Forelimb muscle (tissue), 1 donor: ENCODE measurements at places on chromosomes 16 and 17.

- DNase-seq, result no peak
Observed at GRCh38 chr17:83199500-83200201, 120.2 kb downstream of the METRNL start.

GRCh38 chr16:76943921-76944320, 247.1 kb upstream of the MON1B start:
- no peak for DNase-seq

GRCh38 chr16:88534638-88535190, 35.5 kb upstream of the ZC3H18 start:
- no peak for DNase-seq

- DNase-seq, result no peak
Observed at GRCh38 chr16:19382887-19383816, 34.5 kb upstream of the TMC5 start.

DNA sequence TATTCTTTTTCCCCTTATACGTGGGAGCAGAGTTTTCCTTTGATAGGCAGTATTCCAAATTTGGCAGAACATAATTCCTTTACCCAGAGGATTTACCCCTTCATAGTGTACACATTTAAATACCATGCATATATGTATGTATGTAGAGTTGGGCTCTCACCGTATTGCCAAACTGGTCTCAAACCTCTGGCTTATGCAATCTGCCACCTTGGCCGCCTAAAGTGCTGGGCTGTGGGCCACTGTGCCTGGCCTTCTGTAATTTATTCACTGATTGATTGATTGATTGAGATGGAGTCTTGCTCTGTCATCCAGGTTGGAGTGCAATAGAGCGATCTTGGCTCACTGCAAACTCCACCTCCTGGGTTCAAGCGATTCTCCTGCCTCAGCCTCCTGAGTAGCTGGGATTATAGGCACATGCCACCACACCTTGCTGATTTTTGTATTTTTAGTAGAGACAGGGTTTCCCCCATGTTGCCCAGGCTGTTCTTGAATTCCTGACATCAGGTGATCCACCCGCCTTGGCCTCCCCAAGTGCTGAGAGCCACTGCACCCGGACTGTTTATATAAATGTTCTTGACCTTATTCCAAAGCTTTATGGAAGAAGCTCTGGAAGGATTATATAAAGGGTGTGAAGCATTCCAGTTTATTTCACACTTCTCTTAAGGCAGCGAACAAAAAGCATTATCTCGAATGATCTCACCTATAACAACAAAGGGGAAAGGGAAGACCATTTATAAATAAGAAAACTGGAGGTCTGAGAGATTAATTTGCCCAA, 14.9 kb downstream of the GLG1 start:
- DNase-seq, result no peak

- DNase-seq, result no peak
Observed at GRCh38 chr16:66441586-66442375, 14.7 kb downstream of the BEAN1 start.

DNA sequence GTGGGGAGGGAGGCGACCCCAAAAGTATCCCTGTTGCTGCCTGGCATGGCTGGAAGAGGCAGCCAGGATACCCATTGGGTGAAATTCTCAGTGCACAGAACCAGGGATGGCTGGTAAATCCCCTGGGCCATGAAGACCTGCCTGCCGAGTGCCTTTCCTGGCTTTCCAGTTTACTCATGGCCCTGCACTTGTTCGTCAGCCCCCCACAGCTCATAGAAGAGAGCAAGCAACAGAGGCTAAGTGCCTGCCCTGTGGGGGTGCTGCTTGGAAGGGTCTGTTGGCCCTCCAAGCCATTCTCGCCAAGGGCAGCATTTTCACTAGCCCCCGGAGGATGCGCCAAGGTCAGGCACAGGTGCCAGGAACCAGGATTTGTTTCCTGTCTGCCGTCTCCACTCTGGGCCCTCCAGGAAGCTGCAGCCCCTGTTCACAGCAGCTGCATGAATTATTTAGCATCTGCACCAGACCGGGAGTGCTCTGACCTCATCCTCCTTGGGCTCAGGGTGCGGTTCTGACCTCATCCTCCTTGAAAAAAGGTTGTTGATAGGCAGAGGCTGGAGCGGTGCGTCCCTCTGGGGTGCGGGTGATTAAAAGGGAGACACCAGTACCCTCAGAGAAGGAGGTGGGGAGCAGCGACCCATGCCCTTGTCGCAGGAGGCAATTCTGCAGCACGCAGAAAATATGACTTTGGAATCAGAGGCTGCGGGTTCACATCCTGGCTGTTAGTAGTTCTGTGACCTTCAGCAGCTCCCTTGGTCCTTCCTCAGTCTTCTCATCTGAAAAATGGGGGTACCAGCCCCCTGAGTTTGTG, 14.2 kb upstream of the CD300A start:
- DNase-seq, result no peak

- DNase-seq, result no peak
Observed at GRCh38 chr17:40151414-40151963, 11.2 kb downstream of the CASC3 start.

DNA sequence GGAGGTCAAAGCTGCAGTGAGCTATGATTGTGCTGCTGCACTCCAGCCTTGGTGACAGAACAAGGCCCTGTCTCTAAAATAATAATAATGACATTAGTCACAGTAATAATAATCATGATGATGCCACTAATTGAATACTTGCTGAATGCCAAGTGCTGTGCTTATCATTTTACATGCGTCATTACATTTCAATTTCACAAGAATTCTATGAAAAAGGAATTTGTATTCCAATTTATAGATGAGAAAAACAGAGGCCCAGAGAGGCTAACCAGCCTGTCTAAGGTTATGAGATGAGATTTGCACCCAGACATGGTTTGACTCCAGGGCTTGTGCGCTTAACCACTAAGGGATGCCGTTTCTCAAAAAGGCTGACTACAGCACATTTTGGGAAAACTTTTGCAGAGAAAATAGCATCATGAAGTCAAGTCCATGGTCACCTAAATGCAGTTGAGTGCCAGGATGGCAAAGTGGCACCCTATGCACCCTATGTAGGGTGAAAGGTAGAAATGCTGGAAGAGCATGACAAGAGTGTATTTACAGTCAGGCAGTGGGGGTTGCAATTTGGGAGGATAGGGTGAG, 144.3 kb upstream of the CACNG3 start:
- DNase-seq, result no peak
